ENCODE measurements at places on chromosomes 5 and 9.

DNA sequence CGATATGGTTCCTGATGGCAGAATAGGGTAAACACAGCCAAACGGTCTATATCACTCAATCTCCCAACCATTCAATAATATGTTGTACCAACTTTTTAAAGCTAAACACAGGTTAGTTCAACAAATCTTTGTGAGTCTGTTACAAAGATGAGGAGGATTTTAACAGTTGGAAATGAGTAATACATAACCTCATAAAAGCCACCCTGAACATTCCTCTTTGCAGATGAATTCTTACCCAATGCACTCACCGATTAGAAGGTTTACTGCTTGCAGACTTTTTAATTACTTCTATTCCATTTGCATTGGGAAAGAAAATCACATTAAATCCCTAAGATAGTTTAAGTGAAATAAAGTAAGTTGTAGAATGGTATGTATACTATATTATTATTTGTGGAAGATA, 23.3 kb upstream of the TRMT10B start:
- H3K4me3 ChIP-seq: no peak overlapping the region
- no peak for DNase-seq
- H3K36me3 ChIP-seq: no peaks in the 10 kb centered on the region
- no peaks in the 10 kb centered on the region for H3K27me3 ChIP-seq

DNA sequence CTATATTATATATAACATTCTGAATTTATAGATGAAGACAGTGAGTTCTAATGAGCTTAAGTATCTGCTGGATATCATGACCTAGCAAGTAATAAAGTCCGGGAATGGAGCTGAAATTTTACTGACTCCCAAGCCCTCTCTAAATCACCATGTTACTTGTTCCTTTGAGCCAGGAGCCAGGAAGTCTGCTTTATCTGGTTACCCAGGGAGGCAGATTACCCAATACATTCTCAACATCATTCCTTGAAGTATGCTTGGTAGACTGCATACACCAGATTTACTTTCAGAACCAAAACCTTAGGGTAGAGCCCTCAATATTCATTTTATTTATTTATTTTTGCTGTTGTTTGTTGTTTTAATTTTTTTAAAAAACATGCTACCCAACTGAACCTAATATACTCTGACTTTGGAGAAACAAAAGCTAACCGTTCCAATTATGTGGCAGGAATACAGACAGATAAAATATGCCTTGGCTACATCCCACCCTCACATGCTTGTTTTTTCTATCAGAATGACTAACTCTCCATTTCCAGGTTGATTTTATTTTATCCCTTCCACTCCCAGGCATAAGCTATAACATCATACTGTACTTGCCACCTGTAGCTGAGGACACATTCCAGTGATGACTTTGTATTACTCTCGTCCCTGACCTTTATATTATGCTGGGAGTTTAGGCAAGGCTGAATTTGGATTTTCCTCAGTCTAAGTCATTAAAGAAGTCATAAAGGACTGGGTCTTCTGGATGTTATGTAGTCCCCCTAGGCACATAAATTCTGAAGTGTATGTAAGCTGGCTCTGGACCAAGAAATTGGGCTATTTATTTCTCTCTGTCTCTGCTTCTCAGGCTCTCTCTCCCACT, 82.0 kb downstream of the YIPF5 start:
- no peak overlapping the region for H3K27ac ChIP-seq
- no peak overlapping the region for H3K4me3 ChIP-seq
- H3K4me1 ChIP-seq: no peaks in the 10 kb centered on the region
- H3K36me3 ChIP-seq: no peaks in the 10 kb centered on the region
- DNase-seq: peak; percentile 55

GRCh38 chr5:123665822-123666371, 153.9 kb downstream of the CSNK1G3 start:
- no peak overlapping the region for H3K27ac ChIP-seq
- peak; percentile 6 for DNase-seq
- no peaks in the 10 kb centered on the region for H3K27me3 ChIP-seq
- H3K4me1 ChIP-seq: no peaks in the 10 kb centered on the region
- H3K4me3 ChIP-seq: no peak overlapping the region

GRCh38 chr5:88683506-88684135, 199.4 kb downstream of the MEF2C start:
- H3K36me3 ChIP-seq: no peaks in the 10 kb centered on the region
- no peak overlapping the region for H3K27ac ChIP-seq
- peak; percentile 89 for DNase-seq
- H3K4me3 ChIP-seq: no peak overlapping the region
- H3K4me1 ChIP-seq: no peaks in the 10 kb centered on the region
- H3K27me3 ChIP-seq: peaks cover 74% of the 10 kb centered on the region

- no peak overlapping the region for H3K4me3 ChIP-seq
- H3K36me3 ChIP-seq: no peaks in the 10 kb centered on the region
- no peak overlapping the region for H3K27ac ChIP-seq
- no peaks in the 10 kb centered on the region for H3K27me3 ChIP-seq
- no peaks in the 10 kb centered on the region for H3K4me1 ChIP-seq
- no peak for DNase-seq
Observed at GRCh38 chr5:69052181-69052580, 41.6 kb upstream of the SLC30A5 start.

DNA sequence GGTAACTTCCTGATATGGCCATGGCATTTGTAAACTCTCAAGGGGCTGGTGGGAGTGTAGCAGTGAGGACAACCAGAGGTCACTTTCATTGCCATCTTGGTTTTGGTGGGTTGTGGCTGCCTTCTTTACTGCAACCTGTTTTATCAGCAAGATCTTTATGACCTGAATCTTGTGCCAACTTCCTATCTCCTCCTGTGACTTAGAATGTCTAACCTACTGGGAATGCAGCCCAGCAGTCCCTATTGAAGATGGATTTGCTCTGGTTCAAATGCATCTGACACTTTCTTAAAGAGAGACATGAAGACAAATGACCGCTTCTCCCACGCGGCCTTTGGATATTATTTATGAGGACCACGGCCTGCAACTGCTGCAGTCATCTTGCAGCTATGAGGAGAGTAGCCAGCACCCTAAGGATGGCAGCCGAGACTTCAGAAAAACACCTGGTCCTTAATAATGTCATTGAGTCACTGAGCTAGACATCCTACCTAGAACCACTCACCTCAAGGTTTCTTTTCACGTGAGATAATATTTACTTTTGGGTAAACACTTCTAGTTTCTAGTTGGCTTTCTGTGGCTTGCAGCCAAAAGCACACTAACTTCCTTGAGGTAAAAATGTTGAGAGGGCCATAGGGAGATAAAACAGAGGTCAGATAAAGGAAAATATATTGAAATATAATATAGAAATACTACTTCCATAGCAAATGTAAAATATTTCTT, 28.2 kb downstream of the CETN3 start:
- no peaks in the 10 kb centered on the region for H3K36me3 ChIP-seq
- no peak for DNase-seq
- H3K27ac ChIP-seq: no peak overlapping the region
- no peaks in the 10 kb centered on the region for H3K27me3 ChIP-seq
- H3K4me1 ChIP-seq: no peaks in the 10 kb centered on the region

DNA sequence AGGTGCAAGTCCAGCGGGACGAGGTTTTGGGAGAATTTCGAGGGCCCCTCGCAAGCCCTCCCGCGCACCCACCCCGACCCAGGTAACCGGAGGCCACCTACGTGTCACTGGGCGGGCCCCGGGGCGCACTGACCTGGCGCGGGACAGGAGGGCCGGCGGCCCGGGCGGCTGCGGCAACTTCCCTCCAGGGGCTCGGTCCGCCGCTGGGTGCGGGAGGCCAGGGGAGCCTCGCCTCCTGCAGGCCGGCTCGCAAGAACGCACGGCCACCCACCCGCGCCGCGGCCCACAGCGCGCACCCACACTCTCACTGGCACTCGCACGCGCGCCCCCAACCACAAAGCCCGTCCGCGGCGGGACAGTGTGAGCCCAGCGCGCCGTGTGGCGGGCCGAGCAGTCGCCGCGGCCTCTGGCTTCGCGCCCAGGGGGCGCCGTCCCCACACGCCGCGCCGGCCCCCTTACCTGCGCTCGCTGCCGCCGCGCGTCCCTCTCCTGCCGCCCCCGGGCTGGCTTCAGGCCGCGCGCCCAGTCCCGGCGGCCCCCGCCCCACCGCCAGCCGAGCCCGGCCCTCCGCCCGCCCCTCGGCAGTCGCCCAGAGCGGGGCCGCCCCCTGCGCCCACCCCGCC, 451 bp downstream of the LPAR1 start:
- peaks cover 2% of the 10 kb centered on the region for H3K4me1 ChIP-seq
- peak overlapping the region; percentile 51 for H3K4me3 ChIP-seq
- peak overlapping the region; percentile 58 for H3K27ac ChIP-seq
- peak; percentile 80 for DNase-seq

DNA sequence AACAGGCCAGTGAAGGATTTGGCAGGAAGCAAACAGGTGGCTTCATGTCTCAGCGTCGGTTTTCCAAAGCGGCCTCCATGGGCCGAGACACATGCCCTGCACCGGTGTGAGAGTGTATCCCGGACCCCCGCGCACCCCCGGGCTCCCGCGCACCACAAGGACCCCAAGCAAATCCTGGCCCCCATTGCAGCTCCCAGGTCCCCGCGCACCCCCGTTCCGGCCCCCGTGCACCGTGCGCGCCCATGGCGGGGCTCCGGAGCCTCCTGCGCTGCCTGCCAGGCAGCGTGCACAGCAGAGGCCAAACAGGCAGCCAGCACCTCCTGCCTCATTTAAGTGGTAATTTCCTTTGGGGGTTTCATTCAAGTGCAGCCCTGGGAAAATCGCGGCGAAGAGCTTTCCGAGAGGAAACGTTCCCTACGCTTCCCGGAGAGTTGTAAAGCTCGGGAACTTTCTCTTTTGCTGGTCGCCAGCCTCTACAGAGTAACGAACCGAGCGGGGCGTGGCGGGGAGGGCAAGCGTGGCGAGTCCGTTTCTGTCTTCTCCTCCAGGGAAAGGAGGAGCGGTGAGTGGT, 145.5 kb upstream of the SLC24A2 start:
- peak; percentile 64 for DNase-seq
- no peaks in the 10 kb centered on the region for H3K4me1 ChIP-seq
- no peaks in the 10 kb centered on the region for H3K36me3 ChIP-seq
- no peak overlapping the region for H3K4me3 ChIP-seq

DNA sequence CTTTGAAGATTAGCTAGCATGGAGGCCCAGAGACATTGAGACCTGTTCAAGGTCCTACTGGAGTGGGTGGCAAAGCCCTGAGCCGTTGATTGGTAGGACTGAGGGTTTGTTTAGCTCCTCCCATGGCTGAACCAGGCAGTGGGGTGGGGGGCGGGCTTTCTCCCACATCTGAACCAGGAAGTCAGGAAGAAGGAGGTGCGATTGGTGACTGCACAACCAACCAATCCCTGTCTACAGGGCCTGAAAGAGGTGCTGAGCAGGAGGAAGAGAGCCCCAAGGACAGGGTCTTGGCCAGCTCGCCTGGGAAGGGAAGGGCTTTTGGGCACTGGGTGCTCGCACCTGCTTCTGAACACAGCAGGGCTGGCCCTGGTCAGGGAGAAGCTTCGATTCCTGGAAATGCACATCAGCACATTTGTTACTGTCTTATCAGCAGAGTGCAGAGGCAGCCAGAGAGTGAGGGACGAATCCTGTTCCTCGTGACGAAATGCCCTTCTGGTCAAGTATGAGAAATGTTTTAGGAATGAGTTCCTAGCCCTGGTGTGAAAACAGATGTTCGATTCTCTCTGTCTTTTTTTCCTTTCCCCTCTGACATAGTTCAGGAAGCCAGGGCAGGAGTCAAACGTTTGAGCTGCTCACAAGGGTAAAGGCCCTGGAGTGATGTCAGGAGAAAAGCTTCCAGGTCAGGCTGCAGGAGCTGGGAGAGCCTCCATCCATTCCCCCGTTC, 294.8 kb upstream of the KLF4 start:
- no peaks in the 10 kb centered on the region for H3K27me3 ChIP-seq
- H3K36me3 ChIP-seq: no peaks in the 10 kb centered on the region
- no peaks in the 10 kb centered on the region for H3K4me1 ChIP-seq
- no peak overlapping the region for H3K27ac ChIP-seq
- H3K4me3 ChIP-seq: no peak overlapping the region

DNA sequence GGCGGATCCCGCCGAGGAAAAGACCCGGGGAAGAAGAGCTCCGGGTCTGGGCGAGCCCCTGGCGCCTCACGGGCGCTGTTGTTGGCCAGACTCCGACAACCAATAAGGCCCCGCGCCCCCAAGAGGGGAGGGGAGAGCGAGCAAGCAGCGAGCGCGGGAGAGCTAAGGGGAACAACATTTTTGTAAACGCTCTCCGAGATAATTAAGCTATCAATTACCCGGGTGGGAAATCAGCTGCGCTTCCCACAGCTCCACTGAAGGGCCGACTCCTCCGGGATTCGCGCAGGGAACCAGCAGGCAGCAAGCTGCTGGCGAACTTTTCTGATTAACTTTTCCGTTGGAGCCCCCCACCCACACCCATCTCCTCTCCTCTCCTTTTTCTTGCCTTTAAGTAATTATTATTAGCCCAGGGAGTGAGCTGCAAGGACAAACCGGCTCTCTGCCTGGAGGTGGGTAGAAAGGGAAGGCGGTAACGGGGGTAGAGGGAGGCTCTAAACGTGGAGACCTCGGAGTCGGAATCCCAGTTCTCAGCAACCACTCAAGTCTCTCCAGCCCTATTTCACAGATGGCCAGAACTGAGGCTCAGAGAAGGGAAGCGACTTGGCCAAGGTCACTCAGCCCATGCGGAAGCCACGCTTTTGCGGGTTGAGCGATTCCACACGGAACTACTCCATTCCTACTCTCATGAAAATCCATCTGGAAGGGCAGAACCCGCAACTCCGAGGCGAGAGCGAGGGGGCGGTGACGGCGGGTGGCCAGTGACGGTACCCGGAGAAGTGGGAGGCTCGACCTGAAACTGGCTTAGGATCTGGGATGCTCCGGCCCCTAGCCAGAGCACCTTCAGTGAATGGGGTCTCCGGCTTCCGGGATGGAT, 1.3 kb downstream of the ASTN2 start:
- no peaks in the 10 kb centered on the region for H3K36me3 ChIP-seq
- H3K27ac ChIP-seq: no peak overlapping the region
- peak overlapping the region; percentile 36 for H3K4me3 ChIP-seq
